ENCODE measurements at places on chromosomes 4 and X.
A peak's percentile ranks its signal among the peaks of the same experiment; 100 is the strongest.

GRCh38 chr4:8350352-8350751 lies 80.8 kb downstream of the HTRA3 start:
- no peak for DNase-seq

- DNase-seq: no peak
These were observed 11.9 kb downstream of the BLOC1S4 start for GRCh38 chr4:6727943-6728250.

DNA sequence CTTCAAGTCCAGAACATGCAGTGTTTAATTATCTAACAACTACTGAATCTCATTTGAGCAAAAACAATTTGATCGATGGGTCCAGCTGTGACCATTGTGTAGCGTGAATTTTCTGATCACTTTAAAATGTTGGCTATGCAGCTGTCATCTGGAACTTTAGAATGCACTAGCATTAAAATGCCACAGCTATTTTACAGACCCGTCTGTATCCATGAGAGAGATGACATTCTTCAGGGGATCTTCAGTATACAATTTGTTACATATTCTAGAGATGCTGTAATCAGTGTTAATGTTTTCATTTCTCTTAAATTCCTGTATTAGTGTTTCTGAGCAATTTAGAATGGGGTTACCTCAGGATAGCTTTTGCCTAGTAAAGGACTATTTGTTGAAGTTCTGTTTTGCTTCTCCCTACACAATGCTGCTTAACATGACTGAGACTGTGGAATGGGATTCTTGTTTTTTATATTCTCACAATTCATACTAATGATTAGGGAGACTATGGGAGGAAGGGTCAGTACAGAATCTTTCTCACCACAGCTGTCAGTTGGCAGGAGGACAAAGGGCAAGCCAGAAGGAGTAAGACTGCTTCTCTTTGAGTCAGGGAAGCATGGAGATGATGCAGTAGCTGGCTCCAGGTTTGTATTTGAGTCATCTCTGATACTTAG lies 13.2 kb upstream of the CTSO start:
- DNase-seq: no peak

DNA sequence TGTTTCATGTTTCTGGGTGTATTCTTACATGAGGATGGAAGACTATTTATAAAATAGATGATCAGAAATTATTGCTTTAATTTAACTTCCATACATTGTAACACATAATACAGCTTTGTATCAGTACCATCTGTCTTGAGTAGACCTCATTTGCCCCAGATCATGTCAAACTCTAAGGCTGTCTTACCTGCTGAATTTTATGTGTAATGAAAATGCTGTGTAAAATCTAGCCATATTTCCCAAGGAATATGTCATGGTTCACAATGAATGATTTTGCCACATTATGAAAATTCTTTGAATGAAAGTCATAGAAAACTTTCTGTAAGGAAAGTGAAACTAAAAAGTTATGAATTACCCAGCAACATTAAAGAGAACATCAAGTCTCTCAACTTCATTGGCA lies 7.4 kb downstream of the BDH2 start:
- DNase-seq: no peak

- DNase-seq: no peak
These were observed 362 bp downstream of the NCAPG start for GRCh38 chr4:17811078-17811603.

- DNase-seq: peak; percentile 36
These were observed 638 bp downstream of the BLTP1 start for GRCh38 chr4:122152711-122153226.

GRCh38 chr4:123340381-123340701 lies 56.3 kb upstream of the SPRY1 start:
- DNase-seq: no peak

DNA sequence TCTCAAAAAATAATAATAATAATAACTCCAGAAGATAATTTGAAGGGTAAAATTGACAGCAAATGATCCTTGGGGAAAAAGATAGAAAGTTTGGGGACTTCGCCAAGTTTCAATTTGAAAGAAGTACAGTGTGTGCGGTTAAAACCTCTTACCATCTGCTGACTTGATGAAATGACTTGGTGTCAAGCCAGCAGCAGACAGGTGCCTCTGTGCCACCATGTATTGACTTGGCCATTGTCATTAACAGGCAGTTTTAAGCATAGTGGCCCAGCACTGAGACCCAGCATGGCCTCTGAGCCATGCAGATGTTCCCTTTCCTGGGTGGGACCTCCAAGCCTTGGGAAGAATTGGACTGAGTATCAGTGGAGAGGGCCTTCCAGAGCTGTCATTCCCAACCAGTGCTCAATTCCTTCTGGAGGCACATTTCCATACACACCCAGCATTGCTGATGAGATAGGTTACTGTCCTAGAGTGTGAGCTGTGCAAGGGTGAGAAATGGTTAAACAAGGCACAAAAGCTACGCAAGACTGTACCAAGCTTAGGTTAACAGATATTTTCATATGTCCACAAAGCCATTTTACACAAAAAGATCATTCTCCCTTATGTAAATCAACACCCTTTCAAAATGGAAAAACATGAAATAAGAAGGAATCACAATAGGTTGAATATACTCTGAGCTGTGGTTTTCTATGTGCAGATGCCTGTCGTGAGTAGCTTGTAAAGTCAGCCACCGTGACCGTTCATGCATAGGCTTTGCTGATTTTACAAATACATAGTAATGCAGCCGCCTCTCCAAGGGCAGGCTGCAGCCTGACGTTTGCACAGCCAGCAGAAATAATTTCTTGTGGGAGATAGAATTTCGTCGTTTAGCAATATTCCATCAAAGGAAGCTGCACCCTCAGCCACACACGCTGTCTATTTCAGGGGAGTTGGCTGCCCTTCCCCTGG lies 59.4 kb upstream of the FBXW7 start:
- DNase-seq: no peak

GRCh38 chr4:2257361-2258081 lies 4.4 kb downstream of the MXD4 start:
- DNase-seq: no peak

- no peak for DNase-seq
These were observed 61.0 kb upstream of the PRDM8 start for GRCh38 chr4:80136270-80136669.

GRCh38 chr4:92186239-92186638 lies 117.5 kb upstream of the GRID2 start:
- DNase-seq: no peak

GRCh38 chr4:85544751-85545150 lies 69.8 kb downstream of the ARHGAP24 start:
- no peak for DNase-seq

DNA sequence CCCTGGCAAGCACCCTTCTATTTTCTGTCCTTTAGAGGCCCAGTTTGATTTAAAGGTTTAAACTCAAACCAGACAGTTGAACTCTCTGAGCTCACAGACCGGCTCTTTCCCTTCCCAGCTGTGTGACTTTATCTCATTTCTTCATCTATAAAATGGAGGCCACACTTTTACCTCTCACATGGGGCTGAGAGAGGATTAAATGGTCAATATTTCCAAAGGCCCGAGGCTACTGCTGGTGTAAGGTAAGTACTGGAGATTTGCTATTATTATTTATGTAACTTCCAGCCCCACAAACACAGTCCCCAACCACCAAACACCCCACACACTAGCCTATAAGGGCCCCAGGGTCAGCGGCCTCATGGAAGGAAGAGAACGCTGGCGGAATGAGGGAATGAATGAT lies 13.6 kb upstream of the CYTL1 start:
- no peak for DNase-seq

DNA sequence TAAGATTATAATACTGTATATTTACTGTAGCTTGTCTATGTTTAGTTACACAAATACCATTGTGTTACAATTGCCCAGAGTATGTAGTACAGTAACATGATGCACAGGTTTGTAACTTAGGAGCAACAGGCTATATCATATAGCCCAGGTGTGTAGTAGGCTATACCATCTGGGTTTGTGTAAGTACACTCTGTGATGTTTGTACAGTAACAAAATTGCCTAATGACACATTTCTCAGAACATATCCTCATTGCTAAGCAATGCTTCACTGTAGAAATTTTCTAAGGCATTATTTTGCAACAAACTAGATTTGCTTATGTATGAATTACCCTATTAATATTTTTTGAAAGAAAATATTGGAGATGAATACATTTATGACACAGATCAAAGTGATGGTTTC lies 1390.9 kb downstream of the C4orf33 start:
- DNase-seq: no peak

DNA sequence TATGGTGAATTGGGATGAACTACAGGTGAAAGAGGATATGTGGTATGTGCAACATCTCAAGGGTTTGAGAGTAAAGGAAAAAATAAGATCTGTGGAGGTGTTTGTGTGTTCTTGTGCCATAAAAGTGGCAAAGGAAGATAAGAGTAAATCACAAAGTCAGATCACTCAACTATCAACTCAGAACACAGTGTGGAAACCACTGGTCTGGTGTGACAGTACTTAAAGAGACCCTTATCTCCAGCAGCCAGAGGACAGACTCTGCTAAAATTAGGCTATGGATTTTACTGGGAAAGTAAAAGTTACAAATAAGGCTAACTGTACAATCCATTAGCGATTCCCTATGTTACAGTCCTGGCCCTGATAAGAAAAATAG lies 54.0 kb upstream of the PRDM8 start:
- no peak for DNase-seq

DNA sequence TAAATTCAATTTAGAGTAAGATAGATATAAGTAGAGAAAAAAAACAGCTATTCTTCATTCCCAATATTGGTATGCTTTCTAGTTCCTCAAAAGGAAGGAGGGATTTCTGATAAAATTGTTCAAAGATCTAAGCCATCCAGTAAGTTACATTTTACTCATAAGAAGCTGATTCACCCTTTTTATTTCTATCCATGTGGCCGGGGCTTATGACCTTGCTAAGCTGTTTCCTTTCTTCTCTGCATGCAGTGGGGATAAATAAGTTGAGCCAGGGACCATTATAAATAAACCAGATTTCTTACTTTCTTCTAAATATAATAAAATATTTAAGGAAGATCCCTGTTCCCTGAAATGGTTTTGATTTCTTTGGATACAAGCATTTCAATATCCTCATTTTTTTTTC lies 502.3 kb downstream of the PDHA2 start:
- no peak for DNase-seq

- no peak for DNase-seq
These were observed 306.7 kb upstream of the GRID2 start for GRCh38 chr4:91997045-91997444.

DNA sequence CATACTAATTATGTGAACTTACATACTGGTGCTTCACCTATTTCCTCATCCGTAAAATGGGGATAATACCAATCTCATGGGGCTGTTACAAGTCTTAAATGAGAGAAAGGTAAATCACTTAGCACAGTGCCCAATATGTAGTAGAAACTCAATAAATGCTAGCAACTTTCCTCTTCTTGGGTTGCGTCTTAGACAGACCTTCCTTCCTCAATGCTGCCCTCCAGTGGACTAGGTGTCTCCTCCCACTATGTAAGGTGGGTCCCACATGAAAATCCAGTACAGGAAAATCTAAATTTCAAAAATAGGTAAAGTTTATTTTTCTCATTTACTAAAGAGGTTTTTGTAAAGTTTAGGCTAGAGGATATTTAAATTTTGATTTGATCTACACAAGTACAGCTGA lies 20.6 kb downstream of the ZDHHC9 start:
- no peak for DNase-seq

DNA sequence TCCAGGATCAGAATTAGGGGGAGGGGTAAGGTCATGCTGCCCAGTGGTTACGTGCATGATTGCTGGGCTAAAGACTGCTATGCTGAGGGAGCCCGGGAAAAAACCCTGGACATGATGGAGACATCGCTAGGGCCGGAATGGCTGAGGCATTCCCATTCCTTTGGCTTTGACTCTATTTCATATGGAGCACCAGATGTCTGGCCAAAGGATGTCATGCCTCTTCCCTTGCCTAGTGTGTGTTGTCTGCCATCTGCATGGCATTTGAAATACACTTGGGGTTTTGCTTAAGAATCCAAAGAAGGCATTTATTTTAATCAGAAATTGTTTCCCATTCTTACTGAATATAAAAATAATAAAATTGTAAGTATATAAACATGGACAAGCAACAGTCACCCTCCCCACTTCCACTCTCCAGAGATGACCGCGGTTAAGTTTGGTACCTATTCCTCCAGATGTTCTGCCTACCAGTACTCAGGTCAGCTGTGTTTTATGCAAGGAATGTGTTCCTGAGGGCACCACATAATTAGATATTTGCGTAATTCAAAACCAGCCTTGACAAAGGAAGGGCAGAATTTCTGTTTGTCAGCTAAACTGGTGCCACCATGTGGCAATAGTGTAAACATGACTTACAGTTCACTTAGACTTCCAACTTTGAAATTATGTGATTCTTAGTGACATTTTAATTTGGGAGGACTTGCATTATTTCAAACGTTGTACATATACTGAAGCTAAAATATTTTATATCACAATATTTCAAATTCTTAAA lies 105.9 kb downstream of the CT47B1 start:
- no peak for DNase-seq

- DNase-seq: no peak
These were observed 220.1 kb downstream of the DLG3 start for GRCh38 chrX:70664726-70665125.

- DNase-seq: no peak
These were observed 422.3 kb downstream of the STPG2 start for GRCh38 chr4:97720869-97721432.

DNA sequence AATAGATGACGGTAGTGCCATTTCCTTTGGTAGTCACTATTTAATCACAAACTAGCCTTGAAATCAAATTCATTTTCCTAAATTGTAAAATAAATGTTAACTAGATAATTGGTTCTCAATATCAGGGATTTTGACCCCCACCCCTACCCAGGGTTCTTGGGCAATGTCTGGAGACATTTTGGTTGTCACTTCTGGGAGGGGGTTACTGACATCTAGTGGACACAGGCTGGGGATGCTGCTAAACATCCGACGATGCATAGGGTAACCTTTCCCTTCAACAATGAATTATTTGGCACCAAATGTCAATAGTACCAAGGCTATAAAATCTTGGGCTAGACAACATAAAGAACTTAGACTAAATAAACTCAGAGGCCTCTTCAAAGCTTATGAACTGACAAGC lies 285.8 kb upstream of the TRPC5 start:
- no peak for DNase-seq

DNA sequence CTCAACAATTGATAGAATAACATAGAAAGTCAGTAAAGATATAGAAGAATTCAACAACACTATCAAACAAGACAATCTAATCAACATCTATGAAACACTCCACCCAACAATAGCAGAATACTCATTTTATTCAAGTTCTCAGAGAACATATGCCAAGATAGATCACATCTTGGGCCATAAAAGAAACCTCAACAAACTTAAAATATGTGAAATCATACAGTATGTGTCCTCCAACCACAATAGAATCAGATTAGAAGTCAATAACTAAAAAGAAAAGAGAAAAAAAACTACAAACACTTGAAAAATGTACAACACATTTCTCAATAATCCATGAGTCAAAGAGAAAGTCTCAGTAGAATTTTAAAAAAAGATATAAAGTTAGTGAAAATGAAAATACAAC lies 78.6 kb upstream of the LDB2 start:
- no peak for DNase-seq

DNA sequence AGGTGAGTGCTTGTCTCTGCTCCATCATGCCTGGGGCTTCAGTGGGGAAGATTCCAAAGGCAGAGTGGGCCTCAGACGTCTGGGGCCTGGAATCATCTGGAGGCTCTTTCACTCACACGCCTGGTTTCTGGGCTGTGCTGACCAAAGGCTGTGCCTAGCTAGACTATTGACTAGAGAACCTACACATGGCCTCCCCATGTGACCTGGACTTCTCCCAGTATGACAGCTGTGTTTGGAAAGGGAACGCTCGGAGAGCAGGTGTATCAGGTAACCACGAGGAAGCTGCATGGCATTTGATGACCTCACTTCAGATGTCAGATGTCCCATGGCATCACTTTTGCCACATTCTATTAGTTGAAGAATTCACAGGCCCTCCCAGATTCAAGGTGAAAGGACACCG lies 51.0 kb downstream of the ADGRL3 start:
- no peak for DNase-seq

Measured in nucleus accumbens (tissue), 56 donors.